ENCODE measurements at places on chromosomes 7 and 10.

- DNase-seq = no peak
Observed at GRCh38 chr7:30727061-30727945, 24.6 kb upstream of the INMT start.

- no peak for DNase-seq
Observed at GRCh38 chr10:69665474-69666320, 35.6 kb downstream of the FAM241B start.

DNA sequence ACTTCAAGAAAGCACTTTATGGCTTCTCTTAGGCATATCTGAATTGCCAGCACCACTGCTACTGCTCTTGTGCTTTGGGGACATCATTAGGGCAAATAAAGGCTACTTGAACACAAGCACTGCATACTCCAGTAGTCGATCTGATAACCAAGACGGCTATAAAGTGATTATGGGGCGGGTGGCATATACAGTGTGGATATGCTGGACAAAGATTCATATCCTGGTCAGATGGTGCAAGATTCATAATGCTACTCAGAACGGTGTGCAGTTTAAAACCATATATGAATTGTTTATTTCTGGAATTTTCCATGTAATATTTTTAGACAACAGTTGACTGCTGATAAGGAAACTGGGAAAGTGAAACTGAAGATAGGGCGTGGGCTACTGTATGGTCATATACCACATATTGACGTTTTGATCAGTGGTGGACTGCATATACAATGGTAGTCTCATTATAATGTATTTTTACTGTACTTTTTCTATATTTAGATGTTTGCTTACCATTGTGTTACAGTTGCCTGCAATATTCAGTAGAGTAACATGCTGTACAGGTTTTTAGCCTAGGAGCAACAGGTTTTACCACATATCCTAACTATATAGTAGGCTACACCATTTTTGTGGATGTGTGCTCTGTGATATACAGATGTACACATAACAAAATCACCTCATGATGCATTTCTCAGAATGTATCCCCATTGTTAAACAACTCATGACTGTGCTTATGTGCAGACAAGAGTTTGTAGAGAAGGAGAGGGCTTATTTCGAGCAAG lies 15.2 kb downstream of the ANLN start:
- no peak for DNase-seq

- DNase-seq = peak; percentile 56
Observed at GRCh38 chr10:78657163-78657861, 411.5 kb upstream of the ZMIZ1 start.

GRCh38 chr7:56019501-56019900 lies 31.7 kb downstream of the PSPH start:
- no peak for DNase-seq

DNA sequence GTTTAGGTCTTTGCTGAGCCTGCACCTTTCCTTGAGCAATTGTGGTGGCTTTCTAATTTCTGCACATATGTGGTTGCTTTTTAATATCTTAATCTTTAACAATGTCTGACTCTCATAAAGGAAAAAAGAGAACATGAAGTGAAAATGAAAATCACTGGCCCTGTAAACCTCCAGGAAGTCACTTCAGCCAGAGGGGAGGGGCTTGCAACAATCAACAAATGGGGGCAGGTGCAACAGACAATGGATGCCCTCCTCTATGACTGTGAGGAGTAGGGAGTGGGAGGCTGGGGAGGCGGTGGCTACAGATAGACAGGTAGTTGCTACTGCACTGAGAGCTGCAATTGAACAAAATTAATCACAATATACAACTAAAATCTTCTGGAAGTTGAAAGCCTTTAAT lies 1377.4 kb downstream of the XPNPEP1 start:
- DNase-seq = no peak

DNA sequence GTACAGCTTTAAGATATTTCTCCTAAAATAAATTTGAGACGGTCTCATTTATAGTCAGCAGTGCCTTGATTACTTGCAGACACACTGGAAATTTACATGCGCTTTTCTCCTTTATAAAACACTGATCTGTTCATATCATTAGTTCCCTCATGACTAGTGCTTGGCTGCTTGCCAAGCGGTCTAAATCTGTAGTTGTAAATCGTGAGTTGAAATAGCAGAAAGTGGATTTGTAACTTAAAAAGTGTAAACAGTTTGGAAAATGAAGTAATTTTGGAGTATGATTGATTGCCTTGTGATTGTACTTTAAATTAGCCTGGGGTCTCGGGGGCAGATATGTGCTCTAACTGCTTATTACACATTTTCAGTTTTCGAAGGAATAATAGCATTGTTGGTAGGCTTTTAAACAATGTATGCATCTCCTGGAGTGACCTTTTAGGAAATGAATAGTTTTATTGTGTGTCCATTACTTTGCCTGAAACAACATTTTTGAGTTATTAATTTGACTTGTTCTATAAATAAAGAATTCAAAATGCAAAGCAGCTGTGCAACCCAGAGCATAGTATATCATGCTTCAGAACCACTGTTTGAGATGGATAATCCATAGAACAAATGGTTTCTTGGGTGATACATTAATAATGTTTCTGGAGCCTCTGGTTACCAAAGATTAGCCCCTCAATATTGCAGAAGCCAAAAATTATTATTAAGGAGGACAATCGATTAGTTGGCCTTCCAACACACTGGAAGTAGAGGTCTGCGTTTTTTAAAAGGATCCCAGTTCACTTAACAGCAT lies 73.3 kb downstream of the ARID5B start:
- no peak for DNase-seq

DNA sequence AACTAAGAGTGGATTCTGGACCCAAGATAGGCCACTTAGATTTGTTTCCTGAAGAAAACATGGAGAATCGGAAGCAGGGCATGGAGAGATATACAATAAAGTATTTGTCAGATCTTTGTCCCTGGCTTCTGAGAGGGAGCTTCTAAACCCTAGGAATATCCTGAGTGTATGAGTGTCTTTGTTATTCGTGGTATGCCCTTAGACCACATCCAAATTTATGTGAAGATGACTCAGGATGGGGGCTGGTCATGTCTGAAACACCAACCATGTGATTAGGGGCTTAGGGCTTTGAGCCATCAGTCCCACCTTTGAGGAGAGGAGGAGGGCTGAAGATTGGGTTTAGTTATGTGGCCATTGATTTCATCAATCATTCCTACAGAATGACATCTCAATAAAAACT lies 69.7 kb upstream of the PLPP4 start:
- DNase-seq = no peak

GRCh38 chr7:42677751-42678699 lies 233.8 kb downstream of the C7orf25 start:
- no peak for DNase-seq

DNA sequence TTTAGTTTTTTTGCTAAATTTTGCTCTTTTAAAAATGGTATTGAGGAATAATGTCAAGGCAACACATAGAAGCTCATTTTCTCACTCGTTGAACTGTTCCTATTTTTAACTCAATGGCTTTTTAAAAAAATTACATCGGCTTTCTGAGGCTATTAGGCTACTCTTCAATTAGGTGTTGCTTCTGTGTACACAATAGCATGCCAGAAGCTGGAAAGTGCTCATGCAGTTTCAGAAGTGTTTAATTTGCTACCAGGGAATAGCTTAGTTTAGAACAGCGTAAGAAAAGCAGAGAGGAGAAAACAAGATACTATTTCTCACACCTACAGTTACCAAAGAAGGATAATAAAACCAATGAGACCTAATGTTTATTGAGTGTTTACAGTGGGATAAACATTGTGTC lies 157.4 kb downstream of the NXPH1 start:
- DNase-seq = no peak

GRCh38 chr7:22082886-22083703 lies 137.4 kb upstream of the CDCA7L start:
- peak; percentile 85 for DNase-seq

DNA sequence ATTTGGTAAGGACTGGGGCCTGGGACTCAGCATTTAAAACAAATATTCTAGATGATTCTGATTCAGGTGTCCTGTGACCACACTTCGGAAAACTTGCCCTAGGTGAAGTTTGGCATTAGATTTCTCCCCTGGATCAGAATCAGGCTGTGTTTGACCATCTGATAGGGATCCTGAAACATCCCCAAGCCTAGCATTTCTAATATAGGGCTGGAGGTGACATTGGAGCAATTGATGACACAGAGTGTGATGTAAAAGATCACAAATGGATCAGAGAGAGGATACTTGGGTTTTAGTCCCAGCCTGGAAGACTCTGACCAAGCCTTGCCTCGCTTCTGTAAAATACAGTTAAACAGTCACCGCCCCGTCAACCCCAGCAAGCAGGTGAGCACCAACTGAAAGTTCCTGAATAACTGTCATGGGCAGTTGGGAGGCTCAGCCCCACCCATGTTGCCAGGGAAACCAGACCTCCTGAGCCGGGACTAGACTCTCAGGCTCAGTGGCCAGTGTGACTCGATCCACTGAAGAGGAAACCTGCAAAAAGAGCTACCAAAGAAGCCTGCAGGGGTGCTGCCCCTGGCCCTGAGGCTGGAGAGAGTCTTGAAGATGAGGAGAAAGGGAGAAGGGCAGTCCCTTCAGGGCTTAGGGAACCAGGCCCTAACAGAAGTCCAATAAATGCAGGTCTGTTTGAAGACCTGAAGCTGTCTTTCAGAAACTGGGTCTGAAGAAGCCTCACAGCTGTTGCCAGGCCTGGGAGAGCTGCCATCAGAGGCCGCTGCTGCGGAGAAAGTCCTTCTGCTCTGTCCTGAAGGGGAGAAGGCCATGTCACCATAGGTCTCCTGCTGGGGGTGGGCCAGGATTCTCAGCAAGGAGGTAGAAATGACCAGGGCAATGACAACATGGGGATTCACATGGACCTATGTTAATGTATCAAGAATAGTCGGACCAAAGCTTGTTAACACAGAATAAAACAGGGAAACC lies 126.1 kb upstream of the KCNMA1 start:
- no peak for DNase-seq

DNA sequence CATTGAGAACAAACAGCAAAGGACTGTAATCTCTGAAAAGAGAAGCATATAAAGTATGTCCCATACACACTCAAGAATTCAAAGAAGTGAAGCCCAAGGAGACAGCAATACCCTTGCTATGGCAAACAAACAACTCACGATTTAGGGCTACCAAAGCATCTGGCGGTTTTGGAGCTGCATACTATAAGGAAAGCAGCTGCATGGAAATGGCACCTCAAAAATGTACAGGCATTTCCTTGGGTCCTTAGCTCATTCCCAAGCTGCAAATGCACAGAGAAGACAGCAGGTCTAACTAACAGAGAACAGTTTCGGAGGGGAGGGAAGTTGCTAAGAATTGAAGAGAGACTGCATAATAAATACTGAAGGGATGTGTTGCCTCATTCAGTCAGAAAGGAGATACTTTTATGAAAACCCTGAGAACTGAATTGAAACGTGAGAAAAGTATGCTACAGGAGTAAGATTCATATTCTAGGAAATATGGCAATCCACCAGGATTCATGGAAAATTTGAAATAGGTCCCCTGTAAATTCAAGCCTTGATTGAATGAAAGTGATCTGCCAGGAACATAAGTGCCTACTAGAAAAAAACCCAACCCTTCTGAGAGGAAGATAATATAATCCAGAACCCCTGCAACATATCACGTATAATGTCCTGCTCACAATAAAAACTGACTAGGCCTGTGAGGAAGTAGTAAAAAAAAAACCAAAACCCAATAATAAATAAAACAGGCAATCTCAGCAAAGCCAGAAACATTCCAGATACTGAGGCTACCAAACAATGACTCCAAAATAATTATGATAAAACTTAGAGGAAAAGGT lies 36.4 kb downstream of the CUBN start:
- DNase-seq = no peak

GRCh38 chr10:105171945-105172344 lies 530.9 kb downstream of the SORCS3 start:
- DNase-seq = no peak

DNA sequence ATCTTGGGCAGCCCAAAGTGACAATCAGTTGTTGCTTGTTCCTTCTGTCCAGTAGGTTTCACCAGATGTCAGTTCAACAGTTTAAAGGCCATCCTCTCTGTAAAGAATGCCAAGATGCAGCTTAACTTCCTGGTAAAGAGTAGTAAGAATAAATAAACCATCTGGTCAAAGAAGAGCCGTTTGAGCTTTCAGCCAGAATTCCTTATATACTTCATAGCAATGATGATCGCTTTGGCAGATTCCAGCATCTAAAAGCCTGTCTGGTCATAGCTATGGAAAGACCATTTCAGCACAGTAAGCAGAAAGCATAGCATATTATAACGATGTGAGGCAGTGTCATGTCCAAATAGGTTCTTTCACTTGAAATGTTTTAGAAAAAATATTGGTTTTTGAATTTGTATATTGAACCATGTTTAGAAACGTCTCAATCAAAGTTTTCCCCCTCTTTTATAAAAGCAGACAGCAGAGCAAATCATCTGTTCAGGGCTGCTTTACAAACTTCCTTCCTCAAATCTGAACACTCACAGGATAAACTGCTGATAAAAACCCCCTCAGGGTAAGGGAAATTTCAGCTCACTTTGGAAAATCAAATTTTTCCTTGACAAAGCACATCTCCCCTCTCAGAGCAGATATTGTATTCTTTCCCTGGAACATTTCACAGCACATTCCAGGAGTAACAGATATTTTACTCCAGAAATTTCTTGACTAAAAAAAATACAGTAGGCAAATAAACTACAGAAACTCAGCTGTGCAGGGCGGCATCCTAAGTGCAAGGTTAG lies 184.1 kb downstream of the NOC3L start:
- no peak for DNase-seq

DNA sequence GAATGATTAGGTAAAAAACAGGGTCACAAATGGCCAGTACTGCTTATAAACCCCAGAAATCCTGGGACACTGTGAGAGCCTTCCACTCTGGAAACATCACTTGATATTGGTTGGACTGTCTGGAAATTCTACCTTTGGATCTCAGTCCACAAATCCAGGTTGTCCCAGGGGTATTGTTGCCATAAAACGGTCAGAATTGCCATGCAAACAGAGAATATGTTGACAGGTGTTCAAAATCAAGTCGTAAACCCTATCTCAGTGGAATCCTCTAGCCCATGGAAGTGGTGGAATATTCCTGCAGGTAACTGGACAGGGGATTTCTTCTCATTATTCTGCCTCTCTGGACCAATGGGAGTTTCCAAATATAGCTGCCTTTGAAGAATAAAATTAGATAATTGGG lies 31.2 kb upstream of the KCTD7 start:
- no peak for DNase-seq

- DNase-seq = no peak
Observed at GRCh38 chr10:46084321-46085165, 38.5 kb upstream of the MSMB start.

- DNase-seq = no peak
Observed at GRCh38 chr10:71939304-71939703, 24.9 kb upstream of the CHST3 start.

- no peak for DNase-seq
Observed at GRCh38 chr7:142567201-142568075, 181.8 kb upstream of the PRSS1 start.

GRCh38 chr7:44497155-44498027 lies 6.9 kb upstream of the NUDCD3 start:
- DNase-seq = no peak

DNA sequence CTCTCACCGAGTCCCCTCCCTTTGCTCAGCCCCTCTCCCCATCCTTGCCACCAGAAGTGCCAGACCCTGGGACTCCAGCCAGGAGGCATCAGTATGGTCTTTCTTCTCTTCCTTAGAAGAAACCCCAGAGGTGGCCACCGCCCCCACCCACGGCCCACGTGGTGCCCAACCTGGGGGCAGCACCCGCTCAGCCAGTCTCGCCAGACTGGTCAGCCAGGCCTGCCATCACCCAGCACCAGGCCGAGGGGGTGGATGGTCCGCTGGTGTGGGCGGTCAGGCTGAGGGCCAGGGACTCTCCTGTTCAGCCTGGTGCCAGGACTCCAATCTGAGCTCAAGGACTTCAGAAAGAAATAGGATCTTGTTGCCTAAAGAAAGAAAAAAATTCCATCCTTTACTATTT lies 5.8 kb upstream of the CLDN4 start:
- no peak for DNase-seq
